ENCODE measurements at places on chromosomes 5 and 9. TPM values are rescaled to one million over a fixed set of nuclear protein-coding genes. Genes with fewer than 3 reads are reported as not detected.

The DOLPP1 gene
- 13.8 TPM for polyA plus RNA-seq

The PRELID2 gene
- polyA plus RNA-seq, result 8.1 TPM

GRCh38 chr9:113973226-113973625 lies 97.1 kb downstream of the ZNF618 start:
- DNase-seq, result no peak

DNA sequence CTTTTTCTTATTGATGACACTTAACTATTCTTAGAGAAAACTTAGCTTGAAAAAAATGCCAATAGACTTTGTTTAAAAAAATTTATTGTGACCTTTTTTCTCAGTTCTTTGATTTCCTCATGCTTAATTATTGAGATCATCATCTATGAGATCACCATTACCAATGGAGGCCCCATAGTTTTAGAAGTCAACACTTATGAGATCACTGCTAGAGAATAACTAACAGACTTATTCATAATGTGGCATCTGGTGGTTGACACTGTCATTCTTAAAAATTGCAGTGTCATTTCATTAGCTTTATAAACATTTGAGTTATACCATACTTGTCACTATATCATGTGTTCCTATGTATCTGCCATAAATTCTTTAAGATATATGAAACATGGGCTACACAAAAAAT lies 14.9 kb upstream of the FEM1C start:
- DNase-seq, result no peak

DNA sequence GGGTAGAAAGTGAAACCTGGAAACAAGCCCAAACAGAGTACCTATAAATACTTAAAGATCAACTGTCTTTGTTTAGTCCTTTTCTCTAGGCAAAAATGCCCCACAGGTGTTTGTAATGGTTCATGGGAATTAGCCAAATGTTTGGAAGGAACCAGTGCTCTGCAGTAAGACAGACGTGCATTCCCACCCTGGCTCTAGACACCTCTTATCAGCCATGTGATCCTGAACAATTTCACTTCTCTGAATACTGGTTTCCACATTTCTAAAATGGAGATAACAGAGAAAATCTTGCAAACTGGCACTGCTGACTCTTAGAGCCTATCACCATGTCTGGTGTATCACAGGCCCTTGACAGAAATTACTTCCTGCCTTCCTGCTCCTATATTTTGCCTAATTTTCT lies 30.0 kb downstream of the GLIS3 start:
- DNase-seq, result no peak

GRCh38 chr5:34552686-34553085 lies 103.4 kb upstream of the RAI14 start:
- DNase-seq, result no peak

DNA sequence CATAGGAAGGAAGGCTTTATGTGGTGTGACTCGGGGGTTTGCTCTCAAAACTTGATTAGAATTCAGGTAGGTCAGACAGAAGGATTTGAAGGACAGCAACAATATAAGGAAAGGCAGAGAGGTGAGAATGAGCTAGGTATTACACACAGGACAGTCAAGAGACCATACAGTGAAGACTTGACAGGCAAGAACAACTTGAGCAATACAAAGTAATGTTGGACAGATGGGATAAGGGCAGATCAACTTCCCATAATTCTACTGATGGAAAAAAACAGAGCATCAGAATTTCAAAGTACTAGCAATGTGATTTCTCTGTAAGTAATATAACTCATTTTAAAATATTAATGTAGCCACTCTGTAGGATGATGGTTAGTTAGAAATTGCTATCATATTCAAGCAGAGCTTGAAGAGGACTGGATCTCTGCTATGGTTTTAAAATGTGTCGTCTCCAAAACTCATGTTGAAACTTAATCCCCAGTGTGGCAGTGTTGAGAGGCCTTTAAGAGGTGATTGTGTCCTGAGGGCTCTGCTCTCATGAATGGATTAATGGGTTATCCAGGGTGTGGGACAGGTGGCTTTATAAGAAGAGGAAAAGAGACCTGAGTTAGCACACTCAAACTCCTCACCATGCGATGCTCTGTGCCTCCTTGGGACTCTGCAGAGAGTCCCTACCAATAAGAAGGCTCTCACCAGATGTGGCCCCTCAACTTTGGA lies 22.4 kb upstream of the HOMER1 start:
- DNase-seq, result no peak

- no peak for DNase-seq
Measured at GRCh38 chr5:33781286-33781685, 110.5 kb downstream of the ADAMTS12 start.

- no peak for DNase-seq
Measured at GRCh38 chr9:34442770-34443169, 15.6 kb downstream of the FAM219A start.

DNA sequence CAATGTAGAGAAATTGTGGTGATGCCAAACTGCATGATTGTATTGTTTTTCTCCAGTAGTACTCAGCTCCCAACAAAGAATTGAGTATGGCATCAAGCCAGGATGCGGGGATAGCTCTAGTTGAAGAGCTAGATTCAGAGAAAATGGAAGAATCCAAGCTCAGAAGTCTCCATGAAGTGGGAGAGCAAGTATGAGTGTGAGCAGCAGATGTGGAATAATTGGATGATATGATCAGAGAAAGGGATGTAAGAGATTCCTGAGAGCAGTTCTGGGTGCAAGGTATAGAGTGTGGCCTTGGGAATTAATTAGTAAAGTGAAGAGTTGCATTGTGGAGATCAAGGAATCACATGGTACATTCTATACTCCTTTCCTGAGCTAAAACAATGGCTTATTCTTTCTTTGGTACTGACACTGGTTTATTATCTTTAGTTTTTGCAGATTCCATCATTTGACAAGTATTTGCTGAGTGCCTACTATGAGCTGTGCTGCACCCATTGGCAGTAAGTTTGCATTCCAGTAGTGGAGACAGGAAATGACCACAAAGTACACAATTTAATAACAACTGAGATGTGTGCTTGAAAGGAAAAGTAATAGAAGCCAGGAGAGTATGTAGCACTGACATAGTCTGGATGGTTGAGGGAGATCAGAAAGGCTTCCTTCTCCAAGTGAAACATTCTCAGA lies 177.1 kb downstream of the CPLANE1 start:
- no peak for DNase-seq

All from left lung (tissue), 14 donors.